Chondrocyte (in vitro differentiated cells): ENCODE measurements at places on chromosomes 5 and 9. TPM values are rescaled to one million over a fixed set of nuclear protein-coding genes. Genes with fewer than 3 reads are reported as not detected.
A peak's percentile ranks its signal among the peaks of the same experiment; 100 is the strongest.

GRCh38 chr9:132712753-132713152, 42.5 kb downstream of the GTF3C4 start:
- DNase-seq = no peak

DNA sequence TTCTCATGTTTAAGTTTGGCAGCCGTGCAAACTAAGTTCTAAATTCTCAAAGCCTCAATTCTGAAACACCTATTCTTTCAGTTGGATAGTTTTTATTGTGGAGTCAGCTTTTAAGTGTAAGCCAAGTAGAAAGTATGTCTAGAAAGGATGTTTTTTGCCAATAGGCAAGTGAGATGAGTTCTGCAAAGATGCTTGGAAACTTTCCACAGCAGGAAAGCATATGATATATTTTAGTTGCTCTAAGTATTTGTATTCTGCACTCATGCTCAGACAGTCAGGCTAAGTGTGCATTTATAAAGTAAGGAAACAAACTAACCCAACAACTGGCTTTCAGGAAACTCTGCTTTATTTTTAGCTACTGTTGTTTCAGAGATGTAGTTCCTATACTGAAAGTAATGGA, 67.3 kb upstream of the CDH18 start:
- no peak for DNase-seq

DNA sequence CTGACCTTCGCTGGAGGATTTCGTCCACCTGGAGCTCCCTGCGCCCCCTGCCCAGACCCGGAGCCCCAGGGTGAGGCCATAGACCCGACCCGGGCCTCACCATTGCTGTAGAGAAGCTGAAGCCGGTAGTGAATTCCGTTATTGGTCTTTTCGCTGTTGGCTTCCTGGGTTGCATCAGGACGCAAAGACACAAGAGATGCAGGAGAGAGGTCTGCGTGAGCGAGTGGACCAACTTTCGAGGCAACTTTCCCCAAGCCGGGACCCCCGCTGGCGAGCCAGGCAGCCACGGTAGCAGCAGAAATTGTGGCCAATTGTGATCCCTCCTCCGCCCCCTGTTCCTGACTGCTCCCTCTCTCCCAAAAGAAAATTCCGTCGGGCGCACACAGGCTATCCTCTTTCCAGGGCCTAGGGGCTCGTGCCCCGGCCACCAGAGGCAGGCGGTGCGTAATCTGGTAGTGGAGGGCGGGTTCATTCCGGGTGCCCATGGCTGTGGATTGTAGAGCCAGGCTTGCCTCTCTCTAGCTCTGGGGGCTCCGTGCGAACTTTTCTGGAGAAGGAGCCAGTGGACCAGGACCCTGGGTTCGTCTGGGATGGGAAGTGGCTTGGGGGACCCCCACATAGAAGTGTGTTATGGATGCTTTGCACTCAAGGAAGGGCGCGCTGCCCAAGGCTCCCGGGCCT, 3.3 kb downstream of the EBF1 start:
- DNase-seq = peak; percentile 78

DNA sequence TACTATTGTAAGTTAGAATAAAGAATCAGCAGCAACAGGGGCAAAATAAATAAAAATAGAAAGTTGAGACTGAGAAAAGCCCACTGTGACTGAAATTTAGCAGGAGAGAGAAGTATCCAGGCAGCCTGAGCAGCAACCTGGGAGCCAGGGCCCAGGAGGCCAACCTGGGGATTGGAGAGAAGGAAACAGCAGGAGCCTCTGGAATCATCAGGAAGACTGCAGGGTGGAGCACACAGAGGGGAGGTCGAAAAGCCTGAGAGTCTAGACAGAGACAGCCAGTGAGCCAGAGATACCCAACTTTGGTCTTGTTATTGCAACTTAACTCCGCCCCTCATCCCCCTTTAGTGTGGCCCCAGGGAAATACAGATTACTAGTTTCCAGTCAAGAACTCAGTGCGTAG, 98.6 kb downstream of the SLC1A3 start:
- DNase-seq = no peak

DNA sequence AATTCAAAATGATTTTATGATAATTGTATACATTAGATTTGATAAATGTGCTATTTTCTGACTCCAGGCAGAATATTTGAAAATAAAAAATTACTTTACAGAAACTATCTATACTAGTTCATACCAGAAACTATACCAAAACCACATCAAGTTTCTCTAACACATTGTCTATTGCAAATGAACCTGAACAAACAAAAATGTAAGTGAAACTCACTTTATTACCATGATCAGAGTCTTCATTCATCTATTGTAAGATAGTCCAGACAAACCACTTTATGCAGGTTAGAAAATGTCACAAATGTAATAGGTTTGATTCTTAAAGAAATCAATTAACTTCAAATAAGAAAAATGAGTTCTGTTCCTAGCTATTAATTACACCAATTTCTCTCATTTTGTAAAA, 99.4 kb downstream of the OXCT1 start:
- no peak for DNase-seq

GRCh38 chr9:128049843-128050242, 17.3 kb downstream of the NAIF1 start:
- no peak for DNase-seq

DNA sequence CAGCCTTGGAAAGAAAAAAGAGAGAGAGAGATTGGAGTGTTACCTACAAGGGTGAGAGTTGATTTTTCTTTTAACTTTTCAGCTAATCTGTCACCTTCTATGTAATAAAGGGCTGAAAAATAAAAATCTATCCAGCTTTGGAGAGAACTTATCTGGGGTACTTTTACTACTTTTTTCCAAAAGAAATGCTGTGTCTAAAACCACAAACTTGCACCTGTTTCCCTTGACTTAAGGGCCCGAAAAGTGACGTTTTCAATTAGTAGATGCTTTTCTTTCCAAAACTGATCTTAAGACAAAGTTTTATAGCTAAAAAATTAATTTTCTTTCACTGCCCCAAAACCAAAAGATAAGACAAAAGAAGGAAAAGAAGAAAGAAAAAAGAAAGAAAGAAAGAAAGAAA, 48.8 kb downstream of the SMIM23 start:
- DNase-seq = no peak

DNA sequence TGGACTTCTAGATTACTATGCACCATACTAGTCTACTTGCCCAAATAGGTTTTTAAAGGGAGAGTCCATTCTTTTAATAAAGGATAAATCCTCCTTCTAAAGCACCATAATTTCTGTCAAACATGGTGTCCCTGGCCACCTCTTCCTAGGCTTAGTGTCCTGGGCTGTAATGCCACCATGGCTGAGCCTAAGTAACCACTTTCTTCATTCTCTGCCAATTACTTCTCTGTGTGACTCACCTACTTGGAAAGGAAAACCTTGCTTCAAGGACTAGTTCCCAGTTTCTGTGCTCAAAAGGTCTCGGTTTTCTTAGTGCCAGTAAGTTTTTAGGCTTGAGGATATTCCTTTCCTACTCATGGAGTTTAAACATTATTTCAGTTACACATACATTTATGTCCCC, 273.4 kb downstream of the DENND1A start:
- DNase-seq = no peak

DNA sequence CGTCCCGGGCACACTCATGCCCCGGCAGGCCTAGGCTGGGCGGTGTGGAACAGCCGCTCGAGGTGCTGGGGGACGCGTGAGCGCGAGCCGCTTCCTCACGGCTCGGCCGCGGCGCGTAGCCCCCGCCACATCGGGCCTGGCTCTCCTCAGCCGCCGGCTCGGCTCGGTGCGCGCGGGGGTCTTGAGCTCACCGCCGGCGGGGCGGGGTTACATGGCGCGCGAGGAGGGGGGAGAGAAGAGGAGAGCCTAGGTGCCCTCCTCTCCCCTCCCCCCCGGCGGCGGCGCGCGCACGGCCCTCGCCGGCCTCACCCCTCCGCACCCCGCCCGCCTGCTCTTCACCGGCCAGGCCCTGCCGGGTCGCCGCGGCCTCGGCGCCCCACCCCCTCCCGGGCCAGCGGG, 7.7 kb downstream of the RANBP6 start:
- no peak for DNase-seq

DNA sequence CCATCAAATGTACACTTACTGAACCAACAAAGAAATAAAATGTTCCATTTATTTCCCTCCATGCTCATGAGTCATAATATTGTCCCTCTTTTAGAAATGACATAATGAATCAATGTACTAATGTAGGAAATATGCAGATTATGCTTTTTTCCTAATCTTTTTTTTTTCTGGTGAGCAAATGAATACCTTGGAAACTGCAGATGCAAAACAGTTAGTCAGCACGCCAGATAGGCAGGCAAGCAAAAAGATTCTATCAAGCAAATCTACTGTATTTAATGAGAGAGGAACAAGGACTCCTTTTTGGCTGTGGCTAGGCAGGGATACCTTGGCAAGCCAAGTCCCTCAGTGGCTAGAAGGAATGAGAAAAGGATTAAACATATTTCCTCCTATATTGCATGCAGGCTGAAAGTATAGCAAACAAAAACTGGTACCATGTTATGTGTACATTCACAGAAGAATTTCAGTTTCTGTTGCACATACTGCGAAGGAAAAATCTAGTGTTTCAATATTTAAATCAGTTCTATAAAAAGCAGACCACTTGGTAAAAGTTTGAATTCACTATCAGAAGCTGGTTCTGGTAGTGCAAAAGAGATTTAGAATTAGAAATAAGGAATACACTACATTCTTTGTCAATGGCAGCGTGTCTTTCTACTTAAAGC, 605.4 kb downstream of the TLE1 start:
- no peak for DNase-seq

- DNase-seq = no peak
Observed at GRCh38 chr9:75027187-75028107, 646 bp downstream of the CARNMT1 start.

GRCh38 chr5:36602704-36603321, 3.6 kb upstream of the SLC1A3 start:
- no peak for DNase-seq

GRCh38 chr5:51488803-51489642, 105.8 kb downstream of the ISL1 start:
- DNase-seq = no peak

DNA sequence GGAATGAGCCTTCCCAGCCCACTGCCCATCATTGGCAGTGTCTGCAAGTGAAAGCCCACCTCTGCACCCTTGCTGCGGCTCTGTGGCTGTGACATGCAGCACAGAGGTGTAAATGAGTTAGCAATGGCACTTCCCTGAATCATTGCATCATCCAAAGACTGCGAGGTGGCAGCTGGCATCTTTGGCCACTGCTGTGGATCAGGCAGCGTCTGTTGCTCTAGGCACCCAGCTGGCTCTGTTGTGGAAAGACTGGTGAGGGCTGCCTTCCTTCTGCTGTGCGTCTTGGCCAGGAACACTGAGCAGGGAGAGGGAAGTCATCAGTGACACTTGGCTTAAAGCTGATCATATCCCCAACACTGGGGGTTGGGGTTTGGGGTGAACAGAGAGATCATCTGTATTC, 64.5 kb downstream of the MFAP3 start:
- no peak for DNase-seq

- DNase-seq = no peak
Observed at GRCh38 chr9:111610149-111610548, 10.7 kb upstream of the PTGR1 start.

DNA sequence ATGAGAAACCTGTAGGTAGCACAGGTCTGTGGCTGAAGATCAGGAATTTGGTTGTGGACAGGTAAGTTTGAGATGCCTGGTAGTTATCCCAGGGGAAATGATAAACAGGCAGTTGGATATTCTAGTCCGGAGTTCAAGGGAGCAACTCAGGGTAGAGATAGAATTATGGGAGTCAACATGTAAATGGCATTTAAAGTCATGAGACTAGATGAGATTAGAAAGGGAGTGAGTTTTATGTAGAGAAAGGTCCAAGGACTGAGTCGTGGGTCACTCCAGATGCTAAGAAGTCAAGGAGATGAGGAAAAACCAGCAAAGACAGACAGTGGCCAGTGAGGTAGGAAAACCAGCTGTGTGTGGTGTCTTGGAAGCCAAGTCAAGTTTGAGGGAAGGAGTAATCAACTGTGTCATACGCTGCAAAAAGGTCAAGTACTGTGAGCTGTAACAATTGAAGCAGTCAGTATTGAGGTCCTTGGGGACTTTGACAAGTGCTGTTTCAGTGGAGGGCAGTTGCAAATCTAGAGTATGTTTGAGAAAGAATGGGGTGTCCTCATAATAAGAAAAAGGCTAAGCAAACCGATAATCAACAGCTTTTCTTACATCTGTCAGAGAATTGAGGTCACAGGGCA, 18.2 kb downstream of the GNPDA1 start:
- no peak for DNase-seq

DNA sequence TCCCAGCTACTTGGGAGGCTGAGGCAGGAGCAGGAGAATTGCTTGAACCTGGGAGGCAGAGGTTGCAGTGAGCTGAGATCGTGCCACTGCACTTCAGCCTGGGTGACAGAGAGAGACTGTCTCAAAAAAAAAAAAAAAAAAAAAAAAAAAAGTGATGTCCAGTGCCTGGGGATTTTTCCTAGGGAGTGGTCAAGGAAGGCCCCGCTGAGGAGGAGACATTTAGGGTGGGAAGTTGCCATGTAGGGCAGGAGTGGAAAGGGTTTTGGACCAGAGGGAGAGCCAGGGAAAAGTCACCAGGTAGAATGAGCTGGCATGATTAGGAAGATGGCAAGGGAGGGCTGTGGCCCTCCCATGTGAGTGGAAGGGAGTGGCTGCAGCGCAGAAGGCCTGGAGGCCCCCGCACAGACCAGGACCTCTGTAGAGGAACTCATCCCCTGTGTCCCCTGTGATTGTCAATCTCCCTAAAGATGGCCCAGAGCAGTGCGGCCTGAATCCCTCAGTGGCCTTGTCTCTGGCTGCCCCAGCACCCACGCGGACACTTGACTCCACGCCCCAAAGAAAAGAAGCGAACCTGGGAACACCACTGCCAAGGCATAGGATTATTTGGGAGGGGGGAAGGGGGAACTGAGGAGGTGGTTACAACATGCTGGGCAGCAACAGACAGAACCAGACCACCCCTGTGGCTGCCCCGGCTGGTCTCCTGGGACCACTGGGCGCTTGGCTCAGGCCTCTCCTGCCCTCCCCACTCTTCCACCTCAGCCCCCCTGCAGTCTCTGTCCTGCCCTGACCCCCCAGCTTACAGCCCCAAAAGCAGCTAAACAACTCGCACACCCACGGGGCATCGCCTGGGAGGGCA, 2.6 kb upstream of the SQSTM1 start:
- DNase-seq = no peak

DNA sequence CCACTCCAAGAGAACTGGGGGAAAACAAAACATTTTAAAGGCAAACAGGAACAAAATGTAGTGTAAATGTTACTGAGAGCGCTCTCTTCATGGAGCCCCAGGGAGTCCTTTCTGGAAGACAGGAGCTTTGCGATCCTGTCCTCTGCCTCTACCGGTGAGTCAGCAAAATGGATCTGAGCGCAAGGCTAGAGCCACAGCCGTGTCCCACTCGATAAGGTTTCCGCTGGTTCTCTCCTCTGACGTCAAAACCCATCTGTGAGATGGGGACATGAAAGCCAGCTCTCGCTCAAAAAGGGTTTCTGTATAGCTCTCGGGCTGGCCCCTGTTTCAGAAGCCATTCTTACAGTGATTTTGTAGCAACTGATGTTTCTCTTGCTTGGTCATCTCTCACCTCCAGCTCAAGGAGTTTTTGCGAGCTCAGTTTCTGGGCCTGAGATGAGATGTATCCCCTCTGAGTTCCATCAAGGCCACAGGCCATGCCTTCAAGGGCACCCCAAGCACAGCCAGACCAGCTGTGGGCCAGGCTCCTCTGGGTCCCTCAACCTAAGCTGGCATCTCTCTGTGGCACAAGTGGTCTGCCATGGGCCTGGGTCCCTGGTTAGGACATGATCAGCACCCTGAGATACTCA, 101.6 kb downstream of the FSTL4 start:
- no peak for DNase-seq

KIAA1958 gene
- total RNA-seq = 3.1 to 4.4 TPM (median 3.8 TPM) in 3 replicates

IRX1 gene
- total RNA-seq = 2.3 to 9.8 TPM (median 2.9 TPM) in 3 replicates

CD180 gene
- total RNA-seq = not detected in 3 replicates

GFI1B gene
- total RNA-seq = not detected in 3 replicates
